GM19239 (cell line): ENCODE measurements at places on chromosomes 1 and 21.

DNA sequence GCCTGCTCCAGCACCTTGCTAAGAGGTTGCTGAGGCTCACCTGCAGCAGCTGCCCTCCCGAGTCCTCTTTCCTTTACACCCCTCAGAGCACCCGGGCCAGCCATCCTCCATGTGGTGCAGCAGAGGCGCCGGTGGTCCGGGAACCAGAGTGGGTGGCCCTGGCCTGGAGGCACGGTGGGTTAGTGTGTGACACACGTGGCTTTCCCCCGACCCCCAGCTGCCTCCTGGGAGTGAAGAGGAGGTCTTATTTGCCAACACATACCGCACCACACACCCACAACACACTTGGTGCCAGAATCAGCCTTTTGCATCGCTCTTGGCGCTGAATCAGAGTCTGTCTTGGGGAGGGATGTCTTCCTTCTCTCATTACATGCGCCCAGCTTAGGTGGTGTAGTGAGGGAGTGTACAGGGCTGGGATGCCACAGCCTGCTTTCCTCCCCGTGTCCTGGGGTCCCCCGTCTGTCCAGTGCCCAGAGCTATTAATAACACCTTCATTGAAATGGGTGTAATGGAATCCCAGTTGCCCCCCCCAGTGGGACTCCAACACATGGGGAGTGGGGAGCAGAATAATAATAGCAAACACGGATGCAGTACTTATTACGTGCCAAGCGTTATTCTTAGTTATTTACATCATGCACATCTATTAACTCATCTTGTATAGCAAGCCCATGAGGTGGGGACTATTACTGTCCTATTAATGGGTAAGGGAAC, 38.2 kb downstream of the MAPKAPK2 start:
- DNase-seq: no peak

GRCh38 chr1:216420263-216420662, 3.0 kb downstream of the USH2A start:
- no peak for DNase-seq

DNA sequence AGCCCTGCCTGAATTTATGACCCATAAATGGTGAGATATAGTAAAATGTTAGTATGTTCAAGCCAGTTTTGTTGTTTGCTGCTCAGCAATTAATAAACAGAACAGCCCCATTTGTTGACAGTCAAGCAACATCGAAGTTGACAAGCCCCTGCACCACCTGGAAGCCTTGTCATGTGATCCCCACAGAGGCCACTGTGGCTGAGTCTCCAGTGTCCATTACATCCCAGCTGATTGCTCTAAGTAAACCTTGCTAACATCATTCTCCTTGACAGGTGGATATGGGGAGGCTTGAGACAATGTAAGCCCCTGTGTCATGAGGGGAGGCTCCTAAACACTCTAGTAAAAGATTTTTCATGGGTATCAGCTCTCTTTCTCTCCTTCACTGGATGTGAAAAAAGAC, 17.5 kb upstream of the TACSTD2 start:
- no peak for DNase-seq

DNA sequence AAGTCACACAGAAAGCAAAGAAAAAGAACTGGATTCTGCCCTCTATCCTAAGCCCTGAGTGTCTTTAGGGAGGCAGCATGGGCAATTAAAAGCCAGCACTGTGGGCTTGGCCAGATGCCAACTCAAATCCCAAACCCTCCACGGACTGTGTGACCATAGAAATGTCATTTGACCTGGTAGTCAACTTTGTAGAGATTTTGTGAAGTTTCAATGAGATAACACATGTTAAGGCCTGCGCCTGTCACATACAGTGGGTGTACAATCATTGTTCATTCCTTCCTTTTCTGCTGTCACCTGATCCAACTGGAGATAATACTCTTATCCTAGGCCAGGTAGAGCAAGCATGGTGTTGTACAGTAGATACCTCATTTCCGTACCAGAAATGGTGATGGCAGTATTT, 54.2 kb downstream of the TMEM53 start:
- no peak for DNase-seq

DNA sequence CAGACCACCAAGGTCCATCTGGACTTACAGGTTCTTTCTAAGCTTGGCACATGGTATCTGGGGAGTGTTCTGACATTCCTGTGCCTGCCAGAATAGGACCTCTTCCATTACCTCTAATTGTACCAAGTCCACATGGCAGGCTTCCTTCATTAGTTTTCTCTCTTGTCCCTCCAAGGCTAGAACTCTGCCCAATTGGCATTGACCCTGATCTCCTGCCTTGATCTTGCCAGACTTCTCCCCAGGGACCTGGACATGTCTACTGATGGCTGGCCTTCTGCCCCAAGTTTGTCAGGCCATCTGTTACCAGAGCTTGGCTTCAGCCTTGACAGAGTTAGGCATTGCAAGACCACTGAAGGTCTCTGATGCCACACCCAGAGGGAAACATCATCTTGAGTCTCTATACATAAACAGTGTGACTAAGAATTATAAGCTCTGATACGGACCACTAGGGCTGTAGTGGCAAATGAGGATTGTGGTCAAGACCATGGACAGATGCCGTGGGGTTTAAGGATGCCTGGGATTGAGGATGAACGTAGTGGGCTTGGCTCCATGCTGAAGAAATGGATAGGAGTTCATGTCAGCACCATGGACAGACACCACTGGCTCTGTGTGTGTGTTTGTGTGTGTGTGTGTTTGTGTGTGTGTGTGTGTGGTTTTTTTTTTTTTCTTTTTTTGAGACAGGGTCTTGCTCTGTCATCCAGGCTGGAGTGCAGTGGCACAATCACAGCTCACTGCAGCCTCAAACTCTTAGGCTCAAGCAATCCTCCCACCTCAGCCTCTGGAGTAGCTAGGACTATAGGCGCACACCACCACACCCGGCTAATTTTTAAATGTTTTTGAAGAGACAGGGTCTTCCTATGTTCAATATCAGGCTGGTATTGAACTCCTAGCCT, 19.5 kb upstream of the PSMB2 start:
- DNase-seq: no peak
